Effector CD4-positive, alpha-beta T cell (primary cell): ENCODE measurements at places on chromosomes 2 and 18.

- no peak for DNase-seq
Measured at GRCh38 chr2:51903728-51904127, 871.8 kb upstream of the NRXN1 start.

- no peak for DNase-seq
Measured at GRCh38 chr2:98649992-98650375, 41.6 kb downstream of the UNC50 start.

GRCh38 chr2:68767996-68768395, 33.4 kb downstream of the ARHGAP25 start:
- no peak for DNase-seq

DNA sequence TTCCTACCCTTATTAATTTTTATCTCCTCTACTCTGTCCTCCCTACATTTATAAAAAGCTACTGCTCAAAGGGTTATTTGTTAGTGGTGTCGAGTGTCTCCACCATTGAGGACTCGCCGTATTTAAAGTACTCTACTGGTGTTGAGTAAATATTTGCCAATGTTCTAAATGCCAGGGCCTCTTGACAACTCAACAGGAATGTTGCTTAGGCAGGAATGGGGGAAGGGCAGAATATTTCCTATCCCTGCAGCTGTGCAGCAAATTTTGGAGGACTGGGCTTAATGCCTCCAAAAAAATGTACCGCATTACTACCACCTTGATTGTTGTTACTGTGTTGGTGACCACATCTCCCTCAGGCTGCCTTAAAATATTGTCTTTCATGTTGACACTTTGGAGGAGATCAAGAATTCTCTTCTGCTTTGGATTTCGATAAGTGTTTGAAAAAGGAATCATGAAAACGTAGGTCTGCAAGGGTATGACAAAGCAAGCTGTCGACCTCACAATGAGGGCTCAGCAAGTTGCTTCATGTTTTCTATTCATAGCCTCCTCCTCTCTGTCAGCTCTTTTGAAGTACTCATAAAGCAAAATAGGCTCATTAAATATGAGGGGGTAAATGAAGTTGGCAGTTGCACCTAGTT, 84.3 kb downstream of the EFEMP1 start:
- DNase-seq, result no peak

DNA sequence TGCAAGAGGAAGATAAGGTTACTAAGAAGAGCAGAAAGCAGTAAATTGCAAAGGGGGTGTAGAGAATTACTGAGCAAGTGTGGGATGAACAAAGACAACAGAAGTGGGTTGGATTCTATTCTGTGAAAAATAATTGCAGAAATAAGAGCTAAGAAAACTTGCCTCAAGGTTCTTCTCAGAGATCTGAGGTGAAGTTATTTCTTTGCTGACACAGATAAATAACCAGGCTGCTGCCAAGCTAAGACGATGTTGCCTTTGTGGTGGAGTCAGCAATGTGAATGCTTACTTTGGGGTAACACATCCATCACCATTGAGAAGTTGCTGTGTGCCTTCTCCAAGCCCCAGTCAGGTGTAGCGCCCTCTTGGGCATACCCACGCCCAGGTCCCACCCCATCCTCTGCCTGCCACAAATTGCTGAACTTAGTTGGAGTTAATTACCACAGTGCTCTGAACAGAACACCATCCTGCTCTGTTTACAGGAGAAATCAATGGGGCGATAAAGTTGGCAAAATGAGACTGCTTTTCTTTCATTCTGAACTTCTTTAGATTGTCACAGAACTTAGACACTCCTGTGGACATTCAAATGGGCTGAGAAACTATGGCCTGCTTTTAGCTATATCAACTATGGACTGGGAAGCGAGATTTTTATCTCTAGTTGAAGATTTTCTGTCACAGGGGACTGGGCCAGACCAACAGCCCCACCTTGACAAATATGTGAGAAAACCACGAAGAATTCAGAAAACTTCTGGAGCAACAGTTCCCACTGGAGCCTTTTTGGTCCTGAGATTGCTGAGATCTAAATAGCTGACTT, 283.6 kb downstream of the TMX3 start:
- no peak for DNase-seq

- no peak for DNase-seq
Measured at GRCh38 chr2:174343623-174344455, 9.1 kb downstream of the SP9 start.

DNA sequence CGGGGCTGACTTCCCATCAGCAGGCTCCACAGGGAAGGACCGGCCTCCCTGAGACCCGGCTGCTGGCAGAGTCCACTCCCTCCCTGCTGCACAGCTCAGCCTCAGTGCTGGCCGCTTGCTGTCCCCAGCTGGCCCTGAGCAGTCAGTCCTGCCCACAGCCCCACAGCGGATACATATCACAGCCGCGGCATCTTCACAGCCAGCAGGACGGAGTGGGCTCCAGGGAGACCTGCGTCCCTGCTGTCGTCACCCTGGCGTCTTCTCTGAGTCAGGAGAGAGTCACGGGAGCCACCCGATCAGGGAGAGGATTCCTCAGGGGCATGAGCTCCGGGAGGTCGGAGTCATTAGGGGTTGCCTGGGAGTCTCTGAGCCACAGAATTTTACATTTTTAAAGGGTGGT, 13.1 kb upstream of the SNTG2 start:
- no peak for DNase-seq

DNA sequence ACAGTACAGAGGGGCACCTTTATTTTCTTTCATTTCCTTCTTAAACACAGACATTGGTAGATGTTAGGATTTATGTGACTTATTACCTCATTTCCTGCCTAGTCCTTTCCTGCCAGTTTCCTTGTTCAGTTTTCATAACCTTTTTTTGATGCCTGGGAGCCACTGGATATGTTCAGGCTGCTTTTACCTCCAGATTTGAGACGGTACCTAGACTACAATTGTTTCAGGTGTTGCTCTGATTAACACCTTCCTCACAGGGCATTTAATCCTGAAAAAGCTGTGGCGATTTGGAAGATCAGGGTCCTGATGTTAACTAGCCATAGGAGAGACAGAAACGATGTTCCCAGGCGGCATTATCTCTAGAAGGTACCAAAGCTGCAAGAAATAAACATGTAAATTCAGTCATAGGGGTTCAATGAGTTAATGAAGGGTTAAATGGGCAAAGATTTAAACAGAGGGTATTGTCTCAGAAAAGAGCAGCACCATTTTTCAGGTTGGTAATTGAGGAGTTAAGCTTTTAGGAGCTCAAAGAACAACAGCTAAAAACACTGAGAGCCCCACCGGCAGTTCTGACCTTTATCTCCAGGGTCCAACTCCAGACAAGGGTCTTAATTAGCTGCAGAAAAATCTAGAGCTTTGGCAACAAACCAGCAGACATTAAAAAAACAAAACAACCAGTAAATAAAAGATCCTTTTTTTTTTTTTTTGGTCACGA, 93.3 kb downstream of the HRH4 start:
- no peak for DNase-seq

DNA sequence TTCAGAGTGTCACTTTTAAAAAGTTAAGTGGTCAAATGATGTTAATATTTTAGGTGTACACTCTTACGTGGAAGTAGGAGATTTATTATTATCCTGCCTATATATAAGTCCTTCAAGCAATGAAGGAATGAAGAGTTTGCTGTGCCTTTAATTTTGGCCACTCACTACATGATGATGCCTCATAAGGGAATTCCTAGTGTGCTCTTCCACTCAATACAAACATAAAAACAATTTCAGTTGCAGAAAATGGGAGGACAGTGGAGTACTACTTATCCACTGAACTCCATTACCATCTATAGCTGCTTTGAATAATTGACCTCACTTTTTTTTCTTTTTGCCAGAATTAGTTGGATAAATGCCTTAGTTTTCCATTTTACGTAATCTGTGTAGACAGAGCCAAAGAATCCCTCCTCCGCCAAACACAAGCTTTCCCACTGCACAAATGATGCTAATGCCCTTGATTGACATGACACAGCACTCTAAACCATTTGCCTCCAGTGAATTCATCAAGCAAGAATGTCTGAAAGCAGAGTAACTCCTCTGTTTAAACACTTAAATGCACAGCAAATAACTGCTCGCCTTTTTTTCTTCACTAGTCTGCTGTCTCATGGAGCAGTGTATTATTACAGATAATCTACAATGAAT, 751.1 kb upstream of the FANCL start:
- no peak for DNase-seq

DNA sequence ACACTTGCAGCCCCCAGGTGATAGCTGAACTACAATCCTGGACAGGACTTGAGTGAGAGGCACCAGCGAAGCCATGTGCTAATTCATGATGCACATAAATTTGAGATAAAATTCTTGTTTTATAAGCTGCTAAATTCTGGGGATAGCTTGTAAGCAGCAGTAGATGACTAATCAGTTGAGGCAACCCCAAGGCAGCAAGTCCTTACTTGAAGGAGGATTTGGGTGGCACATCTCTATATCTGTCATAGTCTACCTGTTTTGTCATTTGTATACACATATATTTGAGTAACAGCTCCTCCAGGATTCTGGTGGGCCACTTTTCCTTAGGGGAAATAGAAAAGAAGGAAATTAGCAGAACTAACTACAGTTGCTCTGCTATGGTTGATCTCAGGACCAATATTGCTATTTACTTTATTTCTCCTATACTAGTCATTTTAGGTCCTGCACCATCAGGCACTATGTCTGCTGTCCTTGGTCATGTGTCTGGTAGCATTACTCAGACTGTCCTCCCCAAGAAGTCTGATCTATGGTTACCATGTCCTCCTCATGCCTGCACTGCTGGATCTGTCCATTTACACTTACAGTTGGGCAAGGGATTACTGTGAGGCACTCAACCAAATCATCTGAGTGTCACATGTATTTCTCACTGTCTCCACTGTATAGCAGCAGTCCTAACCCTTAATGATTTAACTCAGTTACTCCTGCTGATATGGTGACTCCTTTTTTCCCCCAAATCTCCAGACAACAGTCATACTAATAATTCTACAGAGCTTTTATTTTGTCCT, 436.0 kb upstream of the CWC22 start:
- DNase-seq, result no peak

GRCh38 chr2:50111067-50111466, 920.9 kb downstream of the NRXN1 start:
- DNase-seq, result no peak

DNA sequence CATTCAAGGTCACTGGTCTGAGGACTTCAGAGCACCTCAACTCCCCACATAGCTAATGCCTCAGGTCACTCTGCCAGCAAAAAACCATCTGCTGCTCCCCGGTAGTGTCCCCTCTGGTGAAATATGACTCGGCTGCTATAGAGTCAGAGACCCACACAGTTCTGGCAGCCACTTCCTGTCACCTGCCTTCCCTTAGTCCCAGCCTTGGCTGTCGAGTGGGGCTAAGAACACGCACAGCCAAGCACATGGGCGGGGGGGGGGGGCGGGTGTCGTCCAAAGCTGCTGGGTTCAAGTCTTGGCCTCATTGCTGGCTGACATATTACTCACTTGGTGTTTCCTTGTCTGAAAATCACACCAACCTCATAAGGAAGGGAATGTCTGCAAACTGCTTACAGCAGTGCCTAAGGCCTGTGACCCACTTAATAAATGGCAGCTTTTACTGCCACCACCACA, 37.5 kb downstream of the POLR1A start:
- DNase-seq, result peak; percentile 32

GRCh38 chr2:19857100-19857499, 44.7 kb downstream of the TTC32 start:
- no peak for DNase-seq

- DNase-seq, result no peak
Measured at GRCh38 chr2:22623620-22624019, 761.4 kb upstream of the KLHL29 start.

GRCh38 chr2:38181806-38182491, 106.0 kb upstream of the CYP1B1 start:
- DNase-seq, result no peak

GRCh38 chr2:32010670-32011484, at the start of gene MEMO1:
TSS of gene MEMO1 (minus strand) at chr2:32011008. CDS start at chr2:32010247, 761 bp downstream.
- DNase-seq, result peak; percentile 83

GRCh38 chr2:70647873-70648481, 94.4 kb upstream of the TGFA start:
- DNase-seq, result peak; percentile 53

- no peak for DNase-seq
Measured at GRCh38 chr2:198691236-198691635, 766.5 kb downstream of the SATB2 start.

GRCh38 chr2:230692760-230693159, 19.9 kb upstream of the CAB39 start:
- DNase-seq, result no peak

GRCh38 chr18:59918320-59918755, 18.5 kb downstream of the PMAIP1 start:
- DNase-seq, result no peak

DNA sequence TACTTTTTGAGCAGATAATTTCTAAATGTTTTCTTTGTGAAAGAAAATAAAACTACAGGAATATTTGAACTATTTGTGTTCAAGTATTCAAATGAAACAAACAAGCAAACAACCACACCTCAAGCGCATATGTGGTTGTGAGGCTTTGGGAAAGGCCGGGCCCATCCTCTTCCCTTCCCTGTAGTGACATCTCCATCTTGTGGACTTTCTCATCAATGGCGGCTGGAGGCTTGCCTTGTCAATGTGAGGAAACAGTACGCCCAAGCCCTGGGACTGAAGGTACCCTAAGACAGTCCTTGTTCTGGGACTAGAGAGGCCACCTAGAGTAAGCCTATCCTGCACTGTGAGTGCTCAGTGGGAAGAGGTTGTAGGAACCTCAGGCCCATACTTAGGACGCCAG, 166.8 kb downstream of the TPGS2 start:
- DNase-seq, result no peak

DNA sequence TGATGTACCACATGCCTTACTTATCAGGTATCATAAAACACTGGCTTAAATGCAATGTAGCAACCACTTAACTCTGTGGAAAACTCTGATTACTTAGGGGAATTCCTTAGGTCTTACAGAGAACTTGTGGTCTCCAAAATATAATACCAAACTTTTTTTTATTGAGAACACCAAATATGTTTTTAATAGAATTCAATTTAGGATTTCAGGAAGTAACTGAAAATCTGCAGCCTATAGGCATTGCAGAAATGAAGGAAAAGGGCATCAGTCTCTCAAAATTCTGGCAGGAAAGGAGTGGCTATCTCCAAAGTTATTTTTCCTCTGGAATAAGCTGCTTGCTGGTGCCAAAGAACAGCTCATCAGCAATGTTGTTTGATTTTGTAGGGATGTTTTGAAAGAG, 105.3 kb upstream of the UGP2 start:
- no peak for DNase-seq

- DNase-seq, result peak; percentile 31
Measured at GRCh38 chr18:8754995-8755960, 49.9 kb downstream of the MTCL1 start.

- no peak for DNase-seq
Measured at GRCh38 chr2:7672685-7673071, 755.5 kb downstream of the RNF144A start.
